ENCODE measurements at places on chromosomes 4 and X.

GRCh38 chr4:183492791-183493222 is 12.1 kb upstream of the ING2 start:
- no peak for DNase-seq

GRCh38 chr4:137470806-137471205 is 61.5 kb downstream of the PCDH18 start:
- no peak for DNase-seq

DNA sequence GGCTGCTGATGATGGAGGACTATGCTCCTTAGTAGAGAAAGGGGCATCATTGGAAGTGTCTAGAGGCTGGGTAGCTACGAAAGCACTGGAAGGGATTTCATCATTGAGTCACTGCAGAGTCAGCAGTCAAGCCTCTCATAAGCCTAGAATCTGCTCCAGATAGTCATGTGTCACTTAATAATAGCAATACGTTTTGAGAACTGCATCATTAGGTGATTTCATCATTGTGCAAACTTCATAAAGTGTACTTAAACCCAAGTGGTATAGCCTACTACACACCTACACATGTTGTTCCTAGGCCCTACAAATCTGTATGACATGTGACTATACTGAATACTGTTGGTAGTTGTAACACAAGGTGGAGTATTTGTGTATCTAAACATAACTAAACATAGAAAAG is 165.6 kb downstream of the PTTG2 start:
- DNase-seq = no peak

DNA sequence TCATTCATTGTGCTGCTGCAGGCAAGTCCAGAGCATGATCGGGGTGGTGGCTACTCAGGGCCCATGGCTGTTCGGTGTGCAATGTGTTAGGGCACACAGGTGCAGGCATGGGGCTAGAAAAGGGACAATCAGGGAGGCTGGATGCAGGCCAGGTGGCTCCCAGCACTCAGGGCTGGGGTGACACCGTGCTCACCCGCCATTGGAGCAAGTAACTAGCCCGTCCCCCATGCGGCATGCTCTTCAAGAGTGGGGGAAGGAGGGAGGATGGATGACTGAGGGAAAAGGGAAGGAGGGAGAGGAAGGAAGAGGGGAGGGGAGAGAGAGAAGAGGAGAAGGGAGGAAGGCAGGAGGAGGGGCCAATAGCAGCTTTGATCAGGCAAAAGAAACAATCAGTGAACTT is 64.7 kb downstream of the INTS6L start:
- DNase-seq = no peak

GRCh38 chrX:9995855-9996339 is 28.7 kb downstream of the CLDN34 start:
- DNase-seq = peak; percentile 85

DNA sequence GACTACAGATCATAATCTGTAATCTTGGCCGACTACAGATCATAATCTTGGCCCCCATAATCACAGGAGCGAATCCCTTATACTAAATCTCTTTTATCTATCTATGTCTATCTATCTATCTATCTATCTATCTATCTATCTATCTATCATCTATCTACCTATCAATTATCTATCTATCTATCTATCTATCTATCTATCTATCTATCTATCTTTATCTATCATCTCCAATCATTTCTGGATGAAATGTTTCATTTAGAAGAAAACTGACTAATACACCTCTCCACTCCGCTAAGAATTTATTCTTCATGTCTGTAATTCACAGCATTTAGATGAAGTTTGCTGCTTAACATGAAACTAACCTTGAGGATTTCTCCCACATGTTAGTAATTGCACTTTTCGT is 45.0 kb upstream of the ACSL1 start:
- DNase-seq = no peak

DNA sequence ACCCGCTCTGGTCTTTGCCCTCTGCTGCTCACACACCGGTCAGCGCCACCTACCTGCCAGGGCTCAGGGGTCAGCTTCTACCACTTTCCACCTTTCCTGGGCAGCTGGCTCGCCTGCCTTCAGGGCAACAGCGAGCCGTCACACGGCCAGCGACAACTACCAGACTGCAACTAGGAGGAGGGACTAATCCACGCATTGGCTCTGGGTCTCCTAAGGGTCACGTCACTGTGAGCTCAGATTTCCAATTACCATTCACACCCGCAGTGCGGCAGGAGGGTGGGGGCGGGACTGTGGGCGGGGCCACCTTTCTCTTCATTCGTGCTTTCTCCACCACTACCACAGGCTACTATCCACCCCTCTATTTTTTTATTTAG is at the start of gene BEX5:
TSS of gene BEX5 (minus strand) at position 172 of the 374 bp plus-strand sequence. CDS start 1,712 bp downstream, outside the sequence.
- DNase-seq = peak; percentile 74

DNA sequence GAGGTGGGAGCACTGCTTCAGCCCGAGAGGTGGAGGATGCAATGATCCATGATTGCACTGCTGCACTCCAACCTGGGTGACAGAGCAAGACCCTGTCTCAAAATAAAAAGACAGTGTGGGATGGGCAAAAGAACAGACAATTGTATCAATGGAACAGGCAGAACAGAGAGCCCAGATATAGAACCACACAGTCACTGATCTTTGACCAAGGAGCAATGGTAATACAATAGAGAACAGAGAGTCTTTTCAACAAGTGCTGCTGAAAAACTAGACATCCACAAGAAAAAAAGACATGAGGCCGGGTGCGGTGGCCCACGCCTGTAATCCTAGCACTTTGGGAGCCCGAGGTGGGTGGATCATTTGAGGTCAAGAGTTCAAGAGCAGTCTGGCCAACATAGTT is 5.9 kb downstream of the FAM53A start:
- DNase-seq = no peak

- no peak for DNase-seq
Observed at GRCh38 chrX:1618689-1619088, 3.8 kb downstream of the ASMT start.

GRCh38 chrX:134603806-134604700 is 54.2 kb downstream of the PLAC1 start:
- DNase-seq = no peak

All from coronary artery (tissue), 2 donors.